ENCODE measurements at places on chromosomes 6 and 20.

DNA sequence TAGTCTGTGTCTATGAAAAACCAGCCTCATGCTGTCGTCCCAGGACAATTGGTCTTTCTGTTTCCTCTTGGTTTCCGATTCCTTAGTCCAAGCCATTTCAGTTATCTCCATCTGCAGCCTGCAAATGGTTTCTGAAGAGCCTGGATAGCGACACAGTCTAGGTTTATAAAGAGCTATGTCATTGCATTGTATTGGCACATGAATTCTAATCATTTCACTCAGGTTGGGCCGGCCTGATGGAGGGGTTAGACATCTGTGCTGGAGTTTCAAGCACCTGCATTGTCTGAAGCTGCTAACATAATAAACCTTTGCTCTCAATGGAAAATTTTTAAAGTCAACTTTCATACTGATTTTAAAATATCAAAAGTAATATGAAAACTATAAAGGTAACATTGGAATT is 232.6 kb upstream of the MAP3K7 start:
- DNase-seq, result no peak

DNA sequence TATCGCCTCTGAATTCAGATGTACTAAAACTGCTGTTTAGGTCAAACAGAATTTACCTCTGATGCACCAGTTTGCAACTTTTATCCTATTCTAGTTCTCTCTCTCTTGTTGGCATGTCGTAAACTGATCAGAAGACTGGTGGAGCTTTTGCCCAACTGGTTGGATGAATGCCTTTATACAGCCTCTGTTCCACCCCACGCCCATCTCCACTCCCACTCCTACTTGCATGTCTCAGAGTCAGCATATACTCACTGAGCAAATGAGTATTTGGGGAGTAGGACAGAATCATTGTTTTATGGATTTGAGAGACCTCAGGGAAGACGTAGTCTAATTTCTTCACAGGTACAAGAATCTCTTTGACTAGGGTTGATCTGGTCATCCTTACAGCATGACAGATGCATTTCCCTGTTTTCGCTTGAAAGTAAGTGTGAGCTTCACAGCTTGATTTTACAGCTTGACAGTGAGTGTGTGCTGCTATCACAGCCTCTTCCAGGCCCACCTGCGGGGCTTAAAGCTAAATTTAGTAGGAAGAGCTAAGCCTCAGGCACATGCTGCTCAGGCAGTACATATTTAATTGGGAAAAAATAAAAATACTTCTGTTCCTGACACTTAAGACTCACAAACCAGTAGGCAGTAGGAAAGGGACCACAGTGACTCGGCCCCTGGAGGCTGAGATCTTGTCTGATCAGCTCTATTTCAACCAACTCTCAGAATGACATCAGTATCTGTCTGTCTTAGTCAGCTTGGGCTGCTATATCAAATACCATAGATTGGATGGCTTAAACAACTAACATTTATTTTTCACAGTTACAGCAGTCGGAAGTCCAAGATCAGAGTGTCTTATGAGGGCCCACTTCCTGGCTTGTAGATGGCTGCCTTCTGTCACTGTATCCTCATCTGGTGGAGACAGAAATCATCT is 30.4 kb downstream of the TRMT6 start:
- DNase-seq, result no peak

- no peak for DNase-seq
Observed at GRCh38 chr6:137542713-137543112, 48.5 kb upstream of the OLIG3 start.

- no peak for DNase-seq
Observed at GRCh38 chr6:115796061-115796460, 264.6 kb downstream of the FRK start.

GRCh38 chr6:5783584-5784089 is 223.1 kb downstream of the NRN1 start:
- DNase-seq, result no peak

DNA sequence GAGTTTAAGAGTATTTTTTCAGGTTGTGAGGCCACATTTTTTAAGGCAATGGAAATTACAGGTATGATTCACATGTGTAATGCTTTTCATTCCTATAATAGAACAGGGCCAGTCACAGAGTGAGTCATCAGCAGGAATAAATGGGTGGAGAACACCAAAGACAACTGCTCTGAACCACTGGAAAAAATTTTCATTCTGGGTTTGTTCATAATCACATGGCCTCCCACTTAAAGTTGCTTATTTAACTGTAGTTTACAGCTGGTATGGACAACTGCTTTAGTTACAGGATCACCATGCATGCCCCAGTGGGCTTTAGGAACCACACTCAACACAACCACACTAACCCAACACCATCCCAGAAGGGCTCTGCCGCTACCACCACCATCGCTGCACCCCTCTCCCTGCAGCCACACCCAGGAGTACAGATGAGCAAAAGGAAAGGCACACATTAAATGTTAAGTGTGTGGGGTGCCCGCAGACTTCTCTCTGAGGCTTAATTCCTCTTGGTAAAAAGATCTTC is 107.0 kb upstream of the DST start:
- no peak for DNase-seq

DNA sequence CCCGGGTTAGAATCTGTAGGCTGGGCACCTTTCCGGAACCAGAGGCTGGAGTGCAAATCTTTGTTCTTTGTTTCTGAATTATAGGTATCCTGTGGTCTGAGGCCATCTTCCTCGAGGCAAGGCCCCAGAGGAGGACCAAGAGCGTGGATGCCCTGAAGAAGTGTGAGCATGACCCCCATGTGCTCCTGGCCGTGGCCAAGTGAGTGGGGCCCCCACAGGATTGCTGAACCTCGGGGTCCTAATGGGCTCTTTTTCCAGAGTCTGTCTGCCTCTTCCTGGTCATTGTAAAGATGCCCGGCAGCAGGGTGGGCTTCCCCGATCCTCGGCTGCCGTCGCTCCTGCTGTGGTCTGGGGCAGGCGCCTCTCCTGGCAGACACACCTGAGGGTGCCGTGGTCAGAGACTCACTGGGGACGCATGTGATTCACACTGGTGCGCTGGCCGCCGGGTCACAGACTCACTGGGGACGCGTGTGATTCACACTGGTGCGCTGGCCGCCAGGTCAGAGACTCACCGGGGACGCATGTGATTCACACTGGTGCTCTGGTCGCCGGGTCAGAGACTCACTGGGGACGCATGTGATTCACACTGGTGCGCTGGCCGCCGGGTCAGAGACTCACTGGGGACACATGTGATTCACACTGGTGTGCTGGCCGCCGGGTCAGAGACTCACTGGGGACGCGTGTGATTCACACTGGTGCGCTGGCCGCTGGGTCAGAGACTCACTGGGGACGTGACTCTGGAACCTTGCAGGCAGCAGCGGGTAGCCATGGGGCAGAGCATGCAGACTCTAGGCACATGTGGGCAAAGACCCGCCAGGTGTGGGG is 6.5 kb upstream of the C20orf204 start:
- DNase-seq, result no peak

DNA sequence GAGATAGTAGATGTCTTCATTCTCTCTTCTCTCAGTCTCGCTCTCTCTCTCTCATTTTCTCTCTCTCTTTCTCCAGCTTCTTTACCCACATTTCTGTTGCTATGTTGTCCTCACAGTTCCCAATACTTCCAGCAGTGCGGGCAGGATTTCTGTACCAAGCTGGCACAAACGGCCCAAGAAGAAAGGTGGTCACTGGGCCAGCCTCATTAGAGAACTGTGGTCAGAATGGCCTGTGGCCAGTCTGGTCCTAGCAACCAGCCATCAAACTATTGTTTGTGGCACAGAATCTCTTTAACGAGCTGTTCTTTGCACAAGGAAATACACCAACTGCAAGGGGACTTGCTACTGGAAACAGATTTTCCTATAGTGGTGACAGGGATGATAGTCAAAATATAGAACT is 81.3 kb downstream of the SEL1L2 start:
- DNase-seq, result no peak

- no peak for DNase-seq
Observed at GRCh38 chr6:131831392-131831791, 23.6 kb downstream of the ENPP1 start.

DNA sequence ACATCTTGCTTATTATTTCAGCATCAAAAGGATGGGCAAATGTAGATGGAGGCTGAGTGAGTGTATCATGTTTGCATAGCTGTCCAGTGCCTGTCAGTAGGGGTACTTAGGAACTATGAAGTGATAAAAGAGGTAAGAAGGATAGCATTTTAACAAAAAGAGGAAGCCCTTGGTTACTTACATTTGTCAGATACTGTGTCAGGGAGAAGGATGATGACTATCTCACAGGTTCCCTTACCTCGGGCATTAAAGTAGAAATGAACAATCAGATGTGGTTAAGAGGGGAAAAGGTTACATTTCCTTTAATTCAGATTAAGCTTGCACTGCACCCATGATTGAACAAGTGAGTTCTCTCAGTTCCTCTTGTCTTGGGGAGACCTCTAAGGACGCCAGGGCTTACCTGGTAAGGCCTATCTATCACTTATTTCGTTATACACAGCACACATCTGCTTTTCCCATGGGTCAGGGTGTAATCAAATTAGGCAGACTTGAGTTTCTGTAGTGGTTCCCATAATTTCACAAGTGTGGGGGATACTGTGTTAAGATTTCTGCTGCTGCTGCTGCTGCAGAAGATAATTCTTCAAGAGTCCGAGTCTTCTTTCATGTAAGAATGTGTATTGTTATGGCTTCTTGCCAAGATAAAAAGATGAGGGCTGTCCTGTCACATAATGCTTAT is 4.5 kb downstream of the FOXO3 start:
- no peak for DNase-seq

- no peak for DNase-seq
Observed at GRCh38 chr6:54515013-54515412, 206.8 kb downstream of the TINAG start.

DNA sequence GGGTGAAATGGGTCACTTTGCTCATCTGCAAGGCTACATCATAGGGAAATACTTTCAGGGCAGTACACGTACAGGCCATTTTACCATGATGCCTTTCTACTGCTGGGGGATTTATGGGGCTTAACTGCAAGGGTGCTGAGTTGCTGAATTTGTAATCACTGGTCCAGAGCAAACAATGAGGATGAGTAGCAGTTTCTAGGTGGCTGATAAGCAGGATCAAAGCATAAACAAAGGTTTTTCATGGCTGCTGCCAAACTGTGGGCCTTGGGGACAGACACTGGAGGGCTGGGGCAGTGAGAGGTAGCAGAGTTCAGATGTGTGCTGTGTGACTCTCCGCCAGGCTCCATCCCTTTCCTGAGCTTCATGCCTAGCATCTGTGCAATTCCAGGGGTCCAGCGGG is 68.3 kb downstream of the CNBD2 start:
- DNase-seq, result no peak
